ENCODE measurements at places on chromosomes 11 and 22.

DNA sequence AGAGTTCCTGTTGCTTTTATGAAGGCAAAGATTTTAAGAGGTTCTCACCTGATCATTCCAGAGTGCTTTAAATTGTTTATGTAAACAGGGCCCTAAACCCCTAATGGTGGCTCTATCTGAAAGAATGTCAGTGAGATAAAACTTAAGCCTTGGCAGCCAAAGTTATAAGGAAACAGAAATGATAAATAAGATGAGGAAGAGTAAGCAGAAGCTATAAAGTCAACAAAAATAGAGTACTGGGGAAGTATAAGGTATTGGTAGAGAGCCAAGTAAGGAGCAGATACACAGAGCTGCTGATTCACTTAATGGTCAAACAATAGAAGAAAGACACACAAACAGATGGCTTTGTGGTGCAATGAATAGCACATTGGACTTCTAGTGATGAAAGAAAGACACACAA lies 37.9 kb downstream of the TMPRSS5 start:
- DNase-seq, result no peak

GRCh38 chr11:115194802-115195110 lies 309.5 kb downstream of the CADM1 start:
- no peak for DNase-seq

GRCh38 chr11:8098361-8098760 lies 17.4 kb downstream of the TUB start:
- DNase-seq, result no peak

GRCh38 chr11:78767027-78767932 lies 192.6 kb upstream of the NARS2 start:
- DNase-seq, result no peak

GRCh38 chr22:26452236-26453016 lies 23.4 kb downstream of the ASPHD2 start:
- no peak for DNase-seq

GRCh38 chr11:46290598-46291309 lies 13.3 kb downstream of the CREB3L1 start:
- no peak for DNase-seq

DNA sequence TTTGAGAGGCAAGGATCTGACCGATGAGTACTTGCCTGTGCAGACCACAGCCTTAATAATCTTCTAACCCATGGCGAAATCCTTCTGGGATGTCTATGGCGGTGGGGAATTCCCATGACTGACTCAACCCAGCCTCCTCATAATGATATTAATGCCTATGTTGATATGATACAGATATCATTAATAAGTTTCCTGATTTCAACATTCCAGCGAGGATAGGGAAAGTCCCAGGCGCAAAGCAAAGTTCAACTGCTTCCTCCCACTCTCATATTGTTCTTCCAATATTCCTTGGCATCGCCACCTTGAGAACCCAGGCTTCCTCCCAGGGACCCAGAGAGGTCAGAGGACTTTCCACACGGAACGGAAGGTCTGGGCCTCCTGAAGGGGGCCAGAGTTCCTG lies 110.3 kb upstream of the TMEM45B start:
- DNase-seq, result no peak

GRCh38 chr22:19522881-19523239 lies 1.4 kb downstream of the CLDN5 start:
- no peak for DNase-seq

- DNase-seq, result no peak
These were observed 597.7 kb upstream of the CADM1 start for GRCh38 chr11:116101902-116102301.

DNA sequence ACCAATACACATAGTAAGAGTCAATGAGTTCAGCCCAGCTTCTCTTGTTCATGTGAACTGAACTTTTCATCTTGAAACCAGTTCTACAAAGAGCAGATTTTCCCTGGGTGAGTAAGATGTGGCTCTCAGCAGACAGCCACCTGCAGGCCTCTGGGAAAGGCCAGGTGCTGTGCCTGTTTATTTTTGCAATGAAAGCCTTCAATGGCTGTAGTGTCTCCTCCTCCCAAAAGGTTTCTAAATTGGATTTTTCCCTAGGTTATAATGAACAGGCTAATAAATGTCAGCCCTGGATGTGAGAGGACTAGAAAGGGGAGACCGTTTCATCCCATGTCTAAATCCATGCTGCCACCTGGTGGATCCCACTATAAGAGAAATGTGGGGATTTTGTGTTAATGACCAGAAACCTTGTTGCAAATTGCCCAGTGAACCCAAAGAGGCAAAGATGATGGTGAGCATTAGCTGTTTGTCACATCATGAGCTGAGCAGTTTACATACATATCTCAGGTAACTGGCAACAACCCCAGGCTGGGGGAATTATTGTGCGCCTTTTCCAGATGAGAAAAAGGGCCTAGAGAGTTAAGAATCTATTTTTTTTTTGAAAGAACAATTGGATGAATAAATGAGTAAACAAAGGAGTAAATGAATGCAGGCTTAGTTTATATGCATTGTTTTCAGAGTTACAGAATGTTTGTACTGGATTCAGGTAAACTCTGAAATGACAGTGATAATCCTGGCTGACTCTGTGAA lies 12.7 kb downstream of the C11orf91 start:
- no peak for DNase-seq

DNA sequence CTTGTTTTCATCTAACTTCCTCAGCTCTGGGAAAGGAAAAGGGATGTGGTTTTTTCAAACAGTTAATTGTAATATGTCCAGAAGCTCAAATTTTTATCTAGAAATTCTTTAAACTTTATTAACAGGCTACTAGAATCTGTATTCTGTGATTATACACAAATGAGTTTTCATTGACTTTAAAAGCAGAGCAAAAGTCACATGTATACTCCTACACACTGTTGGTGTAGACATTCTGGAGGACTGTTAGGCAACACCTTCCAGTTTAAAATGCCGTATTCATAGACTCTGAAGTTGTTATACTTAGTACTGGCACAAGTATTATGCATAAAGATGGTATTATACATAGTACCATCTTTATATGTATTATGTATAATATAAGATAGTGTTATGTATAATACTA lies 64.9 kb downstream of the SPECC1L start:
- DNase-seq, result no peak

- no peak for DNase-seq
These were observed 40.0 kb upstream of the RTL6 start for GRCh38 chr22:44538051-44538450.

DNA sequence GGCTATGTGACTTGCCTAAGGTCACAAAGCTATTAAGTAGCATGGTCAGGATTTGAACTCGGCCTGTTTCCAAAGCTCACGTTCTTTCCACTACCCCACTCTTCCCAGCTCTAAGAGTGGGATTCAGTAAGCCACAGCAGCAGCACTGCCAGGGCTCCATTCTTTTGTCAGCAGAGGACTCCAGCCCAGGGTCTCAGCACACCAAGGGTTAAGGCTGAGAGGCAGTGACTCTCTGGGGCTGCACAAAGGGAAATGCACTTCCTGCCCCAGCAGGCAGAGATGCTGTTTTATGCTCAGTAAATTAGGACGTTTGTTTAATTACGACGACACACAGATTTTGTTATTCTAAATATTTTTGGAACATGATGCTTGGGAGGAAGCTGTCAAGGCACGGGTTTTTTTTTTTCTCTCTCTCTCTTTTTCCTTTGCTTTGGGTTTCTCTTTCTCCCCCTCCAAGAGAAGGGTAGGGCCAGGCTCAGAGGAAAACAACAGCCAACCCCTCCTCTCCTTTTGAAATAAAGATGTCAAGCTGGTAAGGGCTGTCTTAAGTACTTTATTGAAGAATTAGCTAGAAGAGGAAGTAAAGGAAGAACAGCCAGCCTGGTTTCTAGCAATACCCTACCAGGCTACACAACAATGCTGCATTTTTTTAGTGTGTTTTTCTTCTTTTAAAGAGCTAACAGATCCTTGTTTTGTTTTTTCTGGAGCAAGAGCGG lies 2.8 kb downstream of the MYH9 start:
- peak; percentile 73 for DNase-seq

GRCh38 chr11:47409440-47410369 lies 1.3 kb downstream of the SLC39A13 start:
- DNase-seq, result no peak

DNA sequence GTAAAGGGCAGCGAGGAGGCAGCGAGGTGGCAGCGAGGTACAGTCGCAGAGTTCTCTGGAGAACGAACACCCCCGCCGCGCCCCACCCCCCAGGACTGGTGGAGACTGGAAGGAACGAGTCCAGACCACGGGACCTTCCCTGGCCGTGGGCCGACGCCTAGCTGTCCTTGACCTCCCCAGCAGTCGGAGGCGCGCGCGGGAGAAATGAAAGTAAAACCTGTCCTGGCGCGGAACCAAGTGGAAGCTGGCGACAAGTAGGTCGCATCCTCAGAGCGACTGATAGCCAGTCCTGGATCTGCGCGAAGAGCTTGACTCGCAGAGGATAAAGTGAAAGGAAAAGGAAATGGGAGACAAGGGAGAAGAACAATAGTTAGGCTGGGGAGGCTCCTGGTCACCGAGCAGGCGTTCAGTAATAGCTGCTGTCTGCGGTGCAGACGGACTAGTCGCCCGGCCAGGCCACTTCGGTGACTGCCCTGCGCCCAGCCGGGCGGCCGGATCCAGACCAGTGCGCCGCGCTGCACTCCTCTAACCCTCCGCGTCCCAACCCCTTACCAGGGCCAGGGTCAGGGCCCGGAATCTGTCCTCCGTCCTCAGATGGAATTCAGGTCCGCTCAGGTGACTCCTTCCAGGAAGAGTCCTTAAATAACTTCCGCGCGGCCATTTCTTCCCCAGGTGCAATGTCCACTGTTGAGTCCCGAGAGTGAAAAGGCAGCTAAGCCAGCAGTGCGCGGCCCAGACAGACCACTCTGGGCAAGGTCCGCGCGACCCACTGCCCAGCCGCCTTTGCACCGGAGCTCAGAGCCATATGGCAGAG lies 1.9 kb upstream of the ADM start:
- DNase-seq, result peak; percentile 75

GRCh38 chr22:37267135-37267587 lies 15.1 kb upstream of the CYTH4 start:
- DNase-seq, result peak; percentile 77

GRCh38 chr22:25484521-25485315 lies 79.8 kb upstream of the GRK3 start:
- DNase-seq, result no peak

DNA sequence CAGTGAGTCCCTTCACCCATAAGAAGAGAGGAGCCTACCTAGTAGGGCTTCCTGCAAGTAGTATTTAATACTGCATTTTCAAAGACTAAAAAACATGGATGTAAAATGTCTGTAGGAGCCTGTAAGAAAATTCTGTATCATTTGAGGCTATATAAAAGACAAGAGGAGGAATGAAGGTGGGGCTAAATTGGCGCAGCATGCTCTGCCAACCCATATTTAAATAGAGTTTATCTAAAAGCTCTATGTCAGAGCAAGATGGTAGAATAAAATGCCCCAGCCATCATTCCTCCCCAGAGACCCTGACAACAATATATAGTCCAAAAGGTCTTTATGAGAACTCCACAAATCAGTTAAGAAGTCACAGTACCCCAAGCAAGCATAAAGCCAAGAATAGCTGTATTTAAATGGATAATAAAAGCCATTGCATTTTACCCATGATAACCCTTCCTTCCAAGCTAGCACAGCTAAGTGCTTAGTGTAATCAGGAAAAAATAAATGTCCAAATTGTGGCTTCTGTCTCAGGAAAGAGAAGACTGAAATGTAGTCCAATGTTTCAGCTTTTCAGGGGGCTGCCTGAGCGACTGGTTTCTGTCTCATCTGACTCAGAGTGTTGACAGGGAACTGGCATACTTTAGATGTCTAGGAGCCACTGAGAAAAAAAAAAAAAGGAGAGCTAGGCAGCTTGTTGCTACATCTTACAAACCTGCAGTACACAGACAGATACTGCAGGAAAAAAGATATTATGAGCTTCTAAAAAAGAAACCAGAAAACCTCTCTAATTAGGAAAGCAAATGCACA lies 258.6 kb downstream of the METTL15 start:
- DNase-seq, result no peak

- no peak for DNase-seq
These were observed 546.2 kb downstream of the NTM start for GRCh38 chr11:131916638-131917037.

GRCh38 chr22:47705350-47705749 lies 942.9 kb downstream of the TBC1D22A start:
- DNase-seq, result no peak

DNA sequence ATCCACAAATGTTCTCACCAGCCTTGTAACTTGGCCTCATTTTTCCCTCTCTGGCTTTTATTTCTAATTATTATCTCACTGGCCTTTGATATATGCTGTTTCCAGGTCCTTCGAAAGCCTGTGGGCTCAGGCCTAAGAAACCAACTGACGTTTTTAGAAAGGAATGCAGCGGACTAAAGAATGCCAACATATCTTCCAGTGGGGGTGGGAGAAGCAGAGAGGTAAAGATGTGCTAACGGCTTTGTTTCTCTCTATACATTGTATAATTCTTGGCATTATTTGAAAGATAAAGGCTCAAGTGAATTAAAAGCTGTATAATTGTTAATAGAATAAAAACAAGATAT lies 28.2 kb downstream of the OR6Q1 start:
- DNase-seq, result no peak

GRCh38 chr11:2153581-2154194 lies 7.3 kb downstream of the INS start:
- no peak for DNase-seq

GRCh38 chr11:27673979-27674663 lies 26.1 kb downstream of the BDNF start:
- no peak for DNase-seq

DNA sequence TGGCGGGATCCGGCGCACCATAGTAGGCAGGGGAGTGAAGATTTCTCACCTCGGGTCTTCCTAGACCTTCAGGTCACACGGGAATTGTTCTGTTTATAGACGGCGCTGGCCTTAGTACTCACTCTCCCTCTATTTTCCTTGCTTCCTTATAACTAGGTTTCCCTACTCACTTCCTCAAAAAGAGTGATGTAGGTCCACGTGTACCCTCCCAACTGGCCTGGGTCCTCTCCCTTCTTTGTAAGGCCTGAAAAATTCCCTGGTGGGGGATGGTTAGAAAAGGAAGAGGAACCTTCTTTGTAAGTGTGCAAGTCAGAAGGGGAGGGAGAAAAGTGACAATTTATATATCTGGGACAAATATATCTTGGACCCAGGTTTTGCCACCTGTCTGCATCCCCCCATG lies 2.9 kb upstream of the TMEM9B start:
- DNase-seq, result no peak

- DNase-seq, result no peak
These were observed 51.8 kb downstream of the ALX4 start for GRCh38 chr11:44258190-44258489.

GRCh38 chr22:43714104-43714503 lies 98.0 kb downstream of the EFCAB6 start:
- DNase-seq, result no peak

DNA sequence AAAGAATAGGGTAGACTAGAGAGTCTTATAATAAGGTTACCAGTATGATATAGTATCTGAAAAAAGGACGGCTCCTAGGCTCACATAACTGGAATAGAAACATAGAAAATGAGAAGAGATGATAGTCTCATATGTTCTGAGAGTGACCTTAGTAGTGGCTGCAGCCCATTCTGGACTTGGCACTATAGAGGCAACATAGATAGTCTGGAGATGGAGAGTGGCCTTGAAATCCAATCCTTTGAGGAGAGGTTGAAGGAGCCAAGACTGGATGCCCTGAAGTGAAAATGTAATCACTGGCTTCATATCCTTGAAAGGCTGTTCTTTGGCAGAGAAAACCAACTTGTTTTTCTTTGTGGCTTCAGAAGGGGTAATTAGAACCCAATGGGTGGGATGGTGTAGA lies 81.1 kb downstream of the STIM1 start:
- no peak for DNase-seq
